ENCODE measurements at places on chromosomes 3 and 15. TPM values are rescaled to one million over a fixed set of nuclear protein-coding genes. Genes with fewer than 3 reads are reported as not detected.

DNA sequence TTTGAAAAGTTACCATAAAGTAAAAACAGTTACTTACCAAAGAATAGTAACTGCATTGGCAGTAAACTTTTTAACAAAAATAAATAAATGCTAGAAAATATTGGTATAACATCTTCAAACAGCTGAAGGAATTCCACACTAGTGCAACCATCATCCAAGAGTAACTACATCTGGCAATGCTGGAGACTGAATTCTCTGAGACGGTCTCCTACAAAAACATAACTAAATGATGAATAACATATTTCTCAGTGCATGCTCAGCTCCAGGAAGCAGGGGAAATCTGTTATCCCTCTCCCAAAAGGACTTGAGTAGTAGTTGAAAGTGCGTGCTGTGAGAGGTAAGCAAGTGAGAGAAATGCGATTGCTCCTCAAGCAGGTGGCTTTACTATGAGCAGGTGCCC, 526.8 kb upstream of the CCDC54 start:
- DNase-seq, result no peak

- no peak for DNase-seq
These were observed 120.9 kb downstream of the ZMAT3 start for GRCh38 chr3:178950676-178951075.

GRCh38 chr3:12706504-12707253, 42.8 kb upstream of the RAF1 start:
- peak; percentile 56 for DNase-seq

Gene PGBD4
- 2.2 TPM for total RNA-seq

DNA sequence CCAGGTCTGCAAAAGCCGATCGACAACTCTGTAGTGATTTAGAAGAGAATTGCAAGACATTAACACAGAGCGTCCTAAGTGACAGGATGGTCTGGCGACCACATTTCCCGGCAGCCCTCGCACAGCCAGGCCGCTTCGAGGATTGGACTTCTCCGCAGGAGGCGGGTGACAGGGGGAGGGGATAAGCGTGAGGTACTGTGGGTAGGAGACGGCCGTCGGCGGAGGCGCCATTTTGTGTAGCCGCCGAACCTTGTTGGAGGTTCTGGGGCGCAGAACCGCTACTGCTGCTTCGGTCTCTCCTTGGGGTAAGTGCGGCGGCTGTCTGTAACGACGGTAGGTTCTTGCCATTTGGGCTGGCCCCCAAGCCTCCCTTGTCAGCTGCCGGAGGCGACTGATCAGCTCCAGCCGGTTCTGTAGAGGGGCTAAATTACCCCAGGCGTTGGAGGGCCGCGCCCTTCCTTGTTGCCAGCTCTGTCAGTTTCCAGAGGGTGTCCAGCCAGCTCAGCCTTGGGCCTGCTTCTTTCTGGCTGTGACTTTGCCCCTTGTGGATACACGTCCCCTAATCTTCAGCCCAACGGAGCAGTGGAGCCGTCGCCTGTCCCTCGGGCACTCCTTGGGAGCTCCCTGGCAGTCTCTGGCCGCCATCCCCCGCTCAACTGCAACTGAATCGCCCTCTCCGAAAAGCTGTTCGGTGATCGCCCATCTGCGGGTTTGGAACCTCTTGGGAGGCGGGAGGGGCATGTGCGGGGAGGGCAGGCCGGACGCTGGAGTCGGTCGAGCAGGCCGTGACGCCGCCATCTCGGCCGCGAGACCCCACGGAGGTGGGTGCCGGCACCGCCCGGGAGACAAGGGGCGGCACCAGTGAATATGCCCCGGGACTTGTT, at the start of gene RBM5:
Gene RBM5, plus strand, starts transcription at position 195 of the 884 bp plus-strand sequence. CDS start 1,516 bp downstream, outside the sequence.
- DNase-seq, result peak; percentile 94

Gene RBSN
- 20.1 TPM for total RNA-seq

GRCh38 chr3:35777065-35777464, 137.7 kb downstream of the ARPP21 start:
- no peak for DNase-seq

- no peak for DNase-seq
These were observed 182.3 kb upstream of the LPP start for GRCh38 chr3:187971629-187972028.

DNA sequence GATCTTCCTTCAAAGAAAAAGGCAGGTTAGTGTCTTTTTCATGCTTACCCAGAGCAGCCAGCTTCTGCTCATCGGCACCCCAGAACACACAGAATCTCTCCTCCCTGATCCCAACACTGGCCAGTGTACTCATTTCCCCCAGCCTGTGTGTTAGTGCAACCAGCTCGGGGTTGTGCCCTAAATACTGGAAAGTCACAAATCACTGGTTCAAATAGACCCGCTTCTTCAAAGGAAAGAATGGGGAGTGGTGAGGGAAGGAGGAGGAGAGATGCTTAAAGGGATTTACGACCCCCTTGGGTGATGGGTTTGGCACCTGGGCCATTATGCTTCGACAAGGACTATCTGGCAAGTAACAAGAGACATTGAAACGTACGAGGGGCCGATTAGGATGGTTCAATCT, 114.0 kb downstream of the FOXB1 start:
- no peak for DNase-seq

Gene TMEM212
- total RNA-seq, result not detected

DNA sequence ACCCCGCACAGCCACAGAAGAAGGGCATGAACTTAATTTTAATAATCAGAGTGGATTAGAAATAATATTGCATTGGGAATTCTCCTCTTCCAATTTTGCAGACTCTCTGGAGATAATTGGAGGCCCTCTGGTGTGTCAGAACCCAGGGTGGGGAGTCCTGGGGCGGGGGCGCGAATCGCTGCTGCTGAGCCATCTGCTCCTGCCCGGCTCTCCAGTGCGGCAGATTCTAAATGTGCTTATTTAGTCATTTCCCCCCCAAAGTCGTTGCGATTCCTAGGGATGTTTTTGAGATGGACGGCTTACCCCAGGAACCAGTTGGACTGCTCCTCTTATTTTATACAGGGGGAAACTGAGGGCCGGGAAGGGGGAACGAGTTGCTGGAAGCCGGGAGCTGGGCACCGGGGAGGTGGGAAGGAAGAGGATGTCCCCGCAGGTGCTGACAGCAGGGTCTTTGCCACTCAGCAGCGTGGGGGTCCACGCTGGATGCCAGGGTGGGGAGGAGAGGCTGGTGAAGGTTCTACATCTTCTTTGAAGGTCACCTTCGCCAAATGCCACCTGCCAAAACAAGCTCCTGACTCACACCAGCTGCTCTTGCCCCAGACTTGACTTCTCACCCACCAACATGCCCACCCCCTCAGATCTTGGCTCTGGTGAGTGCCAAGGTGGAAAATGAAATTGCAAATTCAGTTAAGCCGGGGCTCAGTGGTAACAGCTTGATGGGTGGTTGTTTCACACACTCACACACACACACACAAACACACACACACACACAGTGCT, 91.3 kb upstream of the PRR23E start:
- DNase-seq, result no peak

Gene MEGF11
- not detected for total RNA-seq

- DNase-seq, result no peak
These were observed 111.3 kb upstream of the BCL6 start for GRCh38 chr3:187856555-187856954.

GRCh38 chr3:119643528-119643927, 16.9 kb downstream of the POPDC2 start:
- no peak for DNase-seq

DNA sequence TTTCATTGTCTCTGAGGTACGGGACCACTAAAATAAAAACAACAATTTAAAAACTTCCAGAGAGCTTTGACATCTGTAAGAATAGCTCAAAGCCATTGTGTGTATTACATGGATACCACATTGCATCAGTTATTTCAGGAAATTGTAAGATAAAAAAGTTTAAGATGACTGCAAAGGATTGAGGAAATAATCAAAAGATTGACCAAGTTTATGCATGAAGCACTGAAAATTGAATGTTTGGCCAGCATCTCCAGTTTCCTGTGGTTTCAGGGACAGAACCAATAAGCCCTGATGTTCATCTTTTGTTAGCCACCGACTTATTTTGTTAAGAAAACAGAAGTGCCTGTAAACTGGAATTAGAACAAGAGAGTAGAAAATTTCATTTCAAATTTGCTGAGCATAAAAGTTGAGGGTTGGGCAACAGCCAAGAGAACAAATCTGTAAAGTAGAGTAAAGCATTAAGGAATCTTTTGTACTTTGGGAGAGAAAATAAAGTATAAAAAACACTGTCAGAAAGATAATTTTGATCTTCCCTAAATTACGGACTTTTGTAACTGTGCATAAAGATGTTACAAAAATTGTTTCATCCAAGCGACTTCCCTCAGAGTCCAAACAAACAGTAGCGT, 211.5 kb upstream of the P2RY1 start:
- no peak for DNase-seq

DNA sequence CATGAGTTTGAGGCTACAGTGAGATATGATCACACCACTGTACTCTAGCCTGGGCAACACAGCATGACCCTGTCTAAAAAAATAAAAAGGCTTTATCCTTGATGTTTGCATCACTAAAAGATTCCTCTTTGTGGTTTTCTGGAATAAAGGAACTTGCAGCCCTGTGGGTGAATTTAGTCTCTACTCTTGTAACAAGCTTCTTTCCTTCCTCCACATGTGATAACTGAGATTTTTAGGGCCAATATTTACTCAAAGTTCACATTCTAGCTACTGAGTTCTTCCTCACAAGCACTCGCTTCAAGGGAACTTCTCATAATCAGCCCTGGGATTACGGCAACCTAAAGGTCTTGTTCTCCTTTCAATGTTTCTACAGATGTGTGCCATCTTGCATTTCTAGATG, 24.6 kb downstream of the COMMD2 start:
- DNase-seq, result no peak

Gene INO80
- total RNA-seq, result 9.9 TPM

Gene SENP8
- 4.5 TPM for total RNA-seq

DNA sequence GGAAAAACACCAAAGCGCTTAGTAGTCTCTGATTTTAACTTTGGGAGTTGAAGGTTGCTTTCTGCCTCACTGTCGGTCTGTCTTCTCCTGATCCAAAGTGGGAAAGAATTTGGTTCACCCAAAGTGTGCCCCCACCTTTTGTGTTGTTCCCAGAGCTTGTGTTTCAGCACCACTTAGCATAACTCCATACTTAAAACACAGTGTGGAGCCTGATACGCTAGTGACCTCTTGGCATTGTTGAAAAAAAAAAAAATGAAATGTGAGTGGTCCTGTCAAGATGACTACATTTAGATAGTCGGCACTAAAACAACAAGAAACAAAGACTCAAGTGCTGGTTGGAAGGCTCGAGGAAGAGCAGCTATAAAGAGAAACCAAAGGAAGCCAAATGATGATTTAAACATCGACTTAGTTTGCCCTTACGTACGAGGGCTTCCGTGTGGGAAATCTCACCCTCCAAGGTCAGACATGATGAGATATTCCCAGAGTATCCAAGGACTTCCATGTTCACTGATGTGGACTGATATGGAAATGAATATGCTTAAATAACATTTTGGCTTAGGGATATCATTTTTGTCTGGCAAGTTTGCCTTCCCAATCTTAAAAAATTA, 178.8 kb downstream of the MEIS2 start:
- DNase-seq, result no peak

DNA sequence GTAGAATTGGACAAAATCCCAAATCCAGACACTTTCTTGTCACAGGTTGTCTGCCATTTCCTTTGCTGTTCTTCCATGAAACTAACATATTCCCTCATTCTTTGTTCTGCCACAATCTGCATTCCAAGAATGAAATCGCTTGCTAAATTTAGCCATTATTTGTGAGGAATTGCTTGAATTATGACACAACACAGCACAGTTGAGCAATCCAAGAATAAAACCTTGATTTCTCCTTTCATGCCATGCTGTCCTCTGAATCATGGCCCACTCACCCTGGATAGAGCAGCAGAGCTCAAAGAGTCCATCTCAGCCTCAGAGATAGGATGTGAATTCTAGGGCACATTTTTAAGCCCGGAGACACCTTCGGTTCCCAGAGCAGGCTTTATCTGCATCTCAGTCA, 35.2 kb upstream of the GREM1 start:
- no peak for DNase-seq

- no peak for DNase-seq
These were observed 187.8 kb downstream of the TLE3 start for GRCh38 chr15:69909719-69910444.

DNA sequence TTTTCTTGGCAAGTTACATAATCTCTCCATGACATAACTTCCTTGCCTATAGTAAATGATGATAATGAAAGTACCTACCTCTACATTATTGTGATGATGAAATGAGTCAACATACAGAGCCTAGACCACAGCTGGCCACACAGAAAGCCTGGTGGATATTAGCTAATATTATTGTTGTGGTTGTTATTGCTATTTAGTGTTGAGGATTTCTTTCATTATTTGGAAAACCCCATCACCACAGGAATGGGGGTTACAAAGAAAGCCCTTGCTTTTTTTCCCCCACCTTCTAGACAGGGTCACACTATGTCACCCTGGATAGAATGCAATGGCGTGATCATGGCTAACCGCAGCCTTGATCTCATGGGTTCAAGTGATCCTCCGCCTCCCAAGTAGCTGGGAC, 125.0 kb downstream of the PDZRN3 start:
- no peak for DNase-seq

Gene SNRPN
- total RNA-seq, result 345 TPM

DNA sequence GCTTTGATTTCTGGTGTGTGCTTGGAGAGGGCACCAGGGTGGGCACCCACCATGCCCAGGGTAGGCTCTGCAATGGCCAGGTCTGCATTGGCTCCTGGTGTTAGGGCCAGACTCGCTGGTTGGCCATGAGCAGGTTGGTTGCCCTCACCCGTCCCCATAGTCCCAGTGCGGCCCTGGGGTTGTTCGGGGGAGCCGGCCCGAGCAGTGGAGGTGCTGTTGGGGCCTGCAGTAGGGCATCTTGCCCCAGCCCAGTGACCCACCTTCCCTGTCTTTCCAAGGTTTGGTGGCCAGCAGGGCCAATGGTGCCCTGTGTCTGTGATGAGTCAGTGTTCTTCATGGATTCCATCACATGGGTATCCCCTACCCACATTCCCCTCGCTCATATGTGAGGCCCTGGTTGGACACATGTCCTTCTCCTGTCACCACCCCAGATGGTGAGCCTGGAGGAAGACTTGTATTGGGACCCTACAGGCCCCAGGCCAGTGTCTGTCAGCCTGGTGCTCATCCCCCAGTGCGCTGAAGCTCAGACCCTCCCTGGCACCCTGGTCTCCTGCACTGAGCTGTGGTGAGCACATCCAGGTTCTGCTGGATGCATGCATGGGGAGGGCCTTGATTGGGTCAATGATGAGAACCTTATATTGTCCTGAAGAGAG, 190.1 kb downstream of the UBE3A start:
- peak; percentile 30 for DNase-seq

- no peak for DNase-seq
These were observed 38.5 kb upstream of the CPB1 start for GRCh38 chr3:148789146-148789545.

- no peak for DNase-seq
These were observed 13.5 kb downstream of the IQGAP1 start for GRCh38 chr15:90401495-90401894.

DNA sequence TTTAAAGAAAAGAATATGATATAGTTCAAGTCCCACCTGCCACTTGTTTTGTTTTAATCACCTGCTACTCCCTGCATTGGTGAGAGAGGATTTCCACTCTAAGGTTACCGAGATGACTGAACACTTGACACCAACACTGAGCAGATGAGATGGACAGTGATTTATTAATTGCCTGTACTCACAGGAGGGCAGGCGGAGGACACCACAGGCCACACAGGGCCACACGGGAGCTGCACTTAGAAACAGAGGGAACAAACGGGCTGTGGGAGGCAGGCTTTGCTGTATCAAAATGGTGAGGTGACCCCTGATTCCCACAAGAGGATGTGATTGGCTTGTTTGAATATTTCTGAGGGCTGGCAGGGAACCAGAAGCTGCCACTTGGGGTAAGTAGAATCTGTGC, 10.8 kb downstream of the MINAR1 start:
- DNase-seq, result no peak

Data from right cardiac atrium (tissue), 5 donors.